Panc1 (cell line): ENCODE measurements at places on chromosomes 7 and 10.

DNA sequence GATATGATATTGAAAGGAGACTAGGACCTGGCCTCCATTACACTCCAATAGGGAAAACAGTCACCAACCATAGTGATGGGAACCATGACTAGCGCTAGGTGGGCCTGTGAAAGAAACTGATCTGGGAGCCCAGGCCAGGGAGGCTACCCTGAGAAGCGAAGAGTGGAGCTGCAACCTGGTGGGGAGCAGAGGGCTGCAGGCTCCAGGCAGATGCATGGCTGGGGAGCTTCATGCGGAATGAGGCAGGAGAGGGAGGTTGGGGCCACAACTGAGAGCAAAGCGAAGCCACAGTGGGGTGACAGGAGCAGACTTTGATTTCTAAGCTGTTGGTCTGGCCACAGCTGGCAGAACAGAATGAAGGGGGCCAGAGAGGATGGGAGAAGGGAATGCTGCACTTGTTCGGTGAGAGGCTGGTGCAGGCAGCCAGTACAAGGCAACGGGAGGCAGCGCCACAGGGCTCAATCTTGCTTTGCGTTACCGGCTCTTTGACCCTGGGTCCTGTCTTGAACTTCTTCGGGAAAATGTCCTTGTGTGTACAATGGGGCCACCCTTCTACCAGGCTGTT, 88.4 kb downstream of the TACC2 start:
- no peak for DNase-seq

DNA sequence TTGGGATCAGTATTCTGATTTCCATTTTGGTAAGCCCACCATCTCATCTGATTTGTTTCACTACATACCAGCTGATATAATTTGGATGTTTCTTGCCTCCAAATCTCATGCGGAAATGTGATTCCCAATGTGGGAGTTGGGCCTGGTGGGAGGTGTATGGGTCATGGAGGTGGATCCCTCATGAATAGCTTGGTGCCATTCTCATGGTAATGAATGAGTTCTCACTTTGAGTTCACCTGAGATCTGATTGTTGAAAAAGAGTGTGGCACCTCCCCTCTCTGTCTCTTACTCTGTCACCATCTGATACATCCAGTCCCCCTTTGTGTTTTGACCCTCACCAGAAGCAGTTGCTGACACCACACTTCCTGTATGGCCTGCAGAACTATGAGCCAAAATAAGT, 347.3 kb downstream of the ARL4A start:
- DNase-seq, result no peak

GRCh38 chr7:100894860-100895700, 608 bp downstream of the ACHE start:
- no peak for DNase-seq

DNA sequence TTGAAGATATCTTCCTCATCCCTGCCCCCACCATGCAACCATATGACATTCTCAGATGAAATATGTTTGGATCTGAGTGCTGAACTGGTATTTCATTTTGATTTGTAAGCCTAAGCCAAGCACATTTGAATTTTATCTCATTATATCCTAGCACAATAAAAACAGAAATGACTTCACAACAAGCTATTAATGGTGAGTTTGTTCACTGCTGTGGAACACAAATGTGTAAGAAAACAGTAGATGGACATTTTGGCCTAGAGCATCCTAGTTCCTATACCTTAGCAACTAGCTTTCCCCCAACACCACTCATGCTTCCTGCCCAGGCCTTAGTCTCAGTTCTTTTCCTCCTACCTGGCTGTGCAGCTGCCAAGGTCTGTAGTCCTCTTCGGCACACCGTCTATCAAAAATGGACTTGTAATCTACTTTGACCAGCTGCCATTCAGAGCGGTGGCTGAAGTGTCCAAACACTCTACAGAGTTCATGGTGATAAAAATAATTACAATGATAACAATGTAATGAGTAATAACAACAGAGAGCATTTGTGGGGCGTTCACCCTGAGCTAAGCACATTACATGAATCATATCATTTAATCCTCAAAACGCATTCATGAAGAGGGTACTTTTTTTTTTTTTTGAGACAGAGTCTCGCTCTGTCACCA, 491.9 kb downstream of the SORCS1 start:
- DNase-seq, result no peak

GRCh38 chr7:101156866-101157589, 2.8 kb downstream of the AP1S1 start:
- no peak for DNase-seq

DNA sequence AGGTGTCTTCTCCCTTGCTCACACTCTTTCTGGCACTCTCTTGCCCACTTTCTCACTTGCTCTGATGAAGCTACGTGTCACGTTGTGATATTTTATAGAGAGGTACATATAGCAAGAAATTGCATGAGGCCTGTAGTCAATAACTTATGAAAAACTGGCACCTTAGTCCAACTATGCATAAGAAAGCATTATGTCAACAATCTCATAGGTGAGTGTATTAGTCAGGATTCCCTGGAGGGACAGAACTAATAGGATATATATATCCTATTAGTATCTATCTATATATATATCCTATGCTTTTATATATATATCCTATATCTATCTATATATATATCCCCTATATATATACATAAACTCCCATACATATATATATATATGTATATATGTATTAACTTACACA, 18.8 kb upstream of the MDFIC start:
- DNase-seq, result no peak

DNA sequence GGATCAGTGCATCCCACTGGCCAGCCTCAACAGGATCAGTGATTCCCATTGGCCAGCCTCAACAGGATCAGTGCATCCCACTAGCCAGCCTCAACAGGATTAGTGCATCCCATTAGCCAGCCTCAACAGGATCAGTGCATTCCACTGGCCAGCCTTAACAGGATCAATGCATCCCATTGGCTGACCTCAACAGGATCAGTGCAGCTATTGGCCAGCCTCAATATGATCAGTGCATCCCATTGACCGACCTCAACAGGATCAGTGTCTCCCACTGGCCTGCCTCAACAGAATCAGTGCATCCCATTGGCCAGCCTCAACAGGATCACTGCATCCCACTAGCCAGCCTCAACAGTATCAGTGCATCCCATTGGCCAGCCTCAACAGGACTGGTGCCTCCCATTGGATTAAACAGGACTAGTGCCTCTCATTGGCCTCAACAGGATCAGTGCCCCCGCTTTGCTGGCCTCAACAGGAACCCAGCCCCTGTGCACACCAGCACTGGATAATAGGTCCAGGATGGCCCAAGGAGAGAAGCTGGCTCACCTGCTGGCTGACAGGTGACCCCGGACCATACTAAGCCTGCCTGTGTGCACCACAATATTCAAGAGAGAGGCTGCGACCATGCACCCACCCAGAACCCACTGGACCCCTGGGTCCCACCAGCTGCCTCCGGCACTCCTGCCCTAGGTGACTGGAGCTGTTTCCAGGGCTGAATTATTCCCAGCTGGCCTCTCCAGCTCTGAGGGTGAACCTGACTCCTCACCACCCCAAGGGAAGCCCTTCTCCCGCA, 59.9 kb downstream of the PDGFA start:
- no peak for DNase-seq

DNA sequence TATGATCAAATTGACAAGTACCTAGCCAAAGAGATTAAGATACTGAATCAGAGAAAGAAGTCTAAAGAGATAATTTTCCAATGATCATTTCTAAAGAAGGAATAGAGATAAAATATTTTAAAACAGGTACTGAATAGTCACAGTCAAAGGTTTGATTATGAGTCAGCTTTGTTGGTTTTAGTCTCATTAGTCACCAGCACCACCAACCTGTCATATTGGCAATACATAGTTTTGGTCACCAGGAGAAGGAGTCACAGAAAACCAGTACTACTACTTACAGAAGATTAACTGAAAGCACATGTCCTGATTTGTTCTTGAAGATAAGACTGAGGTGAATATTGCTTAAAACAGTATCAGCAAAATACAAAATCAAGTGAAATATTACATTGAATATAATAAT, 34.6 kb downstream of the ZEB1 start:
- DNase-seq, result peak; percentile 73

- DNase-seq, result no peak
Observed at GRCh38 chr7:25787336-25787735, 364.7 kb upstream of the NFE2L3 start.

DNA sequence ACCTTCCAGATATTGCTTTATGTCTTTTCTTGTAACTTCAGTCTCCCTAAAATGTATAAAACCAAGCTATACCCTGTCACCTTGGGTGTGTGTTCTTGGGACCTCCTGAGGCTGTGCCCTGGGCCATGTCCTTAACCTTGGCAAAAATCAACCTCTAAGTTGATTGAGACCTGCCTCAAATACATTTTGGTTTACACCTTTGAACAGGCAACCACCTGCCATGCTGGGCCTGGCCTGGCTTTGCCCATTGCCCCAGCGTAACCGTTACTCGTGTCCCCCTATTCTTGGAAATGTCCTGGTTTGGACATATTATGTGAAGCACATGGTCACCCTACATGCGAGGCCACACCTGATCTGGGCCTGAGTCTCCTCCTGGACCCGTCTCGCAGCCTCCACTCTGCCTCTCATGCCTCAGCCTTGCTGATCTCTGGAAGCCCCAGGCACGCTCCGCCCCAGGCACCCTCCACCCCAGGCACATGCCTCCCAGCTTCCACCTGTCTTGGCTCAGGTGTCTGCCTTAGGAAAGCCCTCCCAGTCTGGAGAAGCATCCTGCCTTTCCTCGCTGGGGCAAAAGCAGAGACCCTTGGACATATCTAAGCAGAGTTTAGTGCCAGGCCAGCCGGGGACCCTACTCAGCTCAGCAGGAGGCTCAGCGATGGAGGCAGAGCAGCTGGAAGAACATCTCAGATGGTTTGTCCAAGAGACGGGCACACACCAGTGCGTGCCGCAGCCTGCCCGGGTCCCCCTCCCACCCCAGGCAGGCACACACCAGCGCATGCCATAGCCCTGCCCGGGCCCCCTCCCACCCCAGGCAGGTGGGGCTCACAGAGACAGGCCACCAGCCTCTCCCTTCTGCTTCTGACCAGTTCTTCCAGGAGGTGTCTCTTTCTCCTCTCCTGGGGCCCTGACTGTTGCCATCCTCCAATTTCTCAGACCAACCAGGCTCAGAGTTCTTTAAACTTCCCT, 4.0 kb upstream of the VIPR2 start:
- DNase-seq, result no peak

DNA sequence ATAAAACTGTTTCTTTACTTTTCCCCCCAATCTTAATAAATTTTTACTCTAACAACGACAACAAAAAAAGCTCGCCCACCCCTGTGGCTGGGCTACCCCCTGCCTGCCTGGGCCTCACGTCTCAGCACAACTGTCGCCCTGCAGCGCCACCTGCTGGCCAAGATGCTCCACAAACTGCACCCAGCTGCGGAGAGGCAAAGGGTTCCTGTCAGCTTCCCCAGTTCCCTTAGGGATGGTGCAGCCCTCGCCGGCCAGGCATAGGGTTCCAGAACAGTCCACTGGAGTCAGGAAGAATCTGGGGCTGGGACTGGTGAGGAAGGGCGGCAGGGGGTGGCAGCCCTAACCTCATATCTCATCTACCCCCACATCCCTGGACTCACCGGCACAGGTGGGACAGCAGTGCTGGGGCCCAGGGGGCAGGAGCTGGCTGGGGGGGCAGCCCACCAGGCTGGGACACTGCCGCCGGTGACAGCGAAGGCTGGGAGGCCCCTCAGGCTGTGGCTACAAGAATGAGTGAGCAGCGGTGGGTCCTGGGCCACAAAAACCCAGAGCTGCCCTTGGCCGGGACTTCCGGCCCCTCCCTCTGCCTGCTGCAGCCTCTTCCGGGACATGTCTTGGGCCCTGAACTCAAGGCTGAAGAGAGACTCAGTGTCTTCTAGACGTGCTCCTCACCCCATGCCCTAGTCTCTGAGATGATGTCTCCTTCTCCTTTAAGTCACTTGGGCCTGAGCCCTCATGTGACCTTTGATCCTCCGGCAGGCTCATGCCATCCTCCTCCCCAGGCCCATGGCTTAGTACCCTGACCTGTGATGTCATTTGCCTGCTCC, 21.2 kb downstream of the ATP6V1F start:
- DNase-seq, result peak; percentile 52

GRCh38 chr10:71512312-71512711, 115.6 kb downstream of the CDH23 start:
- DNase-seq, result no peak

DNA sequence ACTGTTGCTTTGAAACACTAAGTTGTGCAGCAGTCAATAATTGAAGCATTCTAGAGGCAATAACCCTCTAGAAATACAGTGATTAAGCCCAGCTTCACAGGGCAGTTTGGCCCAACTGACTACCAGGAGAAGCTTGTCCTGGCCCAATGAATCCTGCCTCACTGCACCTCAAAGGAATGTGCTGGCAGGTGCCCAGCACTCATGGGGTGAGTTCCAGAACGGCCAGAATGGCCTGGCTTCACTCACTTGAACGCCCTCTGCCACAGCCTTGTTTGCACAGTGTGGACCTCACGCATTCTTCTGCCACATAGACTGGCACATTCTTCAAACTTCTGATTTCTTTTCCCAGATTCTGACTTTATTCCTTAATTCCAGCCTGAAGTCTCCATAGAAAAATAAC, 6.6 kb upstream of the ITIH2 start:
- no peak for DNase-seq

- DNase-seq, result no peak
Observed at GRCh38 chr10:97538411-97538810, 34.2 kb upstream of the ANKRD2 start.

DNA sequence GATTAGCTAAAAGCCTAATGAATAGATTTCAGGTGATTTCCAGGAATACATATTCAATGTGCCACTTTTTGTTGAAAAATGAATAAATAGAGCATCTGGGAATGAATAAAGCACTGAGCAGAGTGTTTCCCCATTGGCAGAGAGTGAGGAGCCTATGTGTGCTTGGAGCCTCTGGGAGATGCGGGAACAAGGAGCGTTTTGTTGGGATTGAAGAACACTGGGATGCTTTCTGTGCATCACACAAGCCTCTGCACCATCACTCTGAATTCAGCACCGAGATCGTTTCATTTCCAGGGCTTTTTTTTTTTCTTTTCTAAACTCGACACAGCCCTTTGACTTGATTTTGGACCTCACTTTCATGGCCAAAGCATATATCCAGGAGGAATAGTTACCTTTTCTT, 111.4 kb downstream of the BAMBI start:
- DNase-seq, result no peak
